ENCODE measurements at places on chromosomes 1 and 21.

DNA sequence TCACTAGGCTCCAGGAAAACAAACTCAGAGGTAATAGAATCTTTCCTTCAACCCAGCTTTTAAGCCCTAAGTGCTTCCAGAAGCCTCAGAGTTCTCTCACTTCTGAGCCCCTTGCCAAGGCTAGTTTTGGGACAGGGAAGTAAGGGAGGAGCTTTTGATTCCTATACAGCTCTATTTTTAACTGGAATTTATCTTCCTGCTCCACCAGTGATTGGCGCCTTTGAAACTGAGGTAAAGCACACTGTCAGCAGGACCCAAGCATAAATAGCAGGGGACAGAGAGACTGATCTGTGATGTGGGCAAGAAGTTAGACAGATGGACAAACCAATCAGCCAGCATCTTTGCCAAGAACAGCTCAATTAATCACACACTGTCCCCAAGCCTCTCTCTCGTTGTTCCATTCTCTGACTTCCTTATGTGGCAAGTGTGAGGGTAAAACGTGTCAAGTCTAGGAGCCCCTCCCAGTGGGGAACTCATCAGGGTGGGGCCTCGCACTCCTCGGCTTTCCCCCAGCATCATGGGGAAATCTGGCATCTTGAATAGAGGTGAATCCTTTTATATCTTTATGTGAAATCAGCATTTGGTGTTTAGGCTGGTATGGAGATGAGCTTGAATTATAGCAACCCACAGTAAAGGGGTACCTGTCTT lies 40.2 kb upstream of the MPZL1 start:
- no peak for DNase-seq

GRCh38 chr1:3661631-3662030 lies 9.3 kb downstream of the TP73 start:
- no peak for DNase-seq

DNA sequence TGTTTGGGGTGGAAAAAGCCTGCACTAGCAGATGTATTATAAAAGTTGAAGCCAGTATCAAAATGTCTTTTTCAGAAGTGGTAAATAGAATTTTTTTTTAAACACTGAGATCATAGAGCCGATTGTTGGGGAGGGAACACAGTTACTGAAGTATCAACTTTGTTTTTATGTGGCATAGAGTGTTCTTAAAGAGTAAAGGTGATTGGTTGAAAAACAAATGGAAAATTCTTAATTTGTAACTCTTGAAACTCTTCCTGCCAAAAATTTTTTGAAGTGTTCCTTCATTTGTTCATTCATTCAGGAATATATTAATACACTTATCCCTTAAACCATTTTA lies 83.3 kb downstream of the DISP1 start:
- no peak for DNase-seq

GRCh38 chr1:31959521-31960340 lies 21.6 kb upstream of the PTP4A2 start:
- DNase-seq: no peak

DNA sequence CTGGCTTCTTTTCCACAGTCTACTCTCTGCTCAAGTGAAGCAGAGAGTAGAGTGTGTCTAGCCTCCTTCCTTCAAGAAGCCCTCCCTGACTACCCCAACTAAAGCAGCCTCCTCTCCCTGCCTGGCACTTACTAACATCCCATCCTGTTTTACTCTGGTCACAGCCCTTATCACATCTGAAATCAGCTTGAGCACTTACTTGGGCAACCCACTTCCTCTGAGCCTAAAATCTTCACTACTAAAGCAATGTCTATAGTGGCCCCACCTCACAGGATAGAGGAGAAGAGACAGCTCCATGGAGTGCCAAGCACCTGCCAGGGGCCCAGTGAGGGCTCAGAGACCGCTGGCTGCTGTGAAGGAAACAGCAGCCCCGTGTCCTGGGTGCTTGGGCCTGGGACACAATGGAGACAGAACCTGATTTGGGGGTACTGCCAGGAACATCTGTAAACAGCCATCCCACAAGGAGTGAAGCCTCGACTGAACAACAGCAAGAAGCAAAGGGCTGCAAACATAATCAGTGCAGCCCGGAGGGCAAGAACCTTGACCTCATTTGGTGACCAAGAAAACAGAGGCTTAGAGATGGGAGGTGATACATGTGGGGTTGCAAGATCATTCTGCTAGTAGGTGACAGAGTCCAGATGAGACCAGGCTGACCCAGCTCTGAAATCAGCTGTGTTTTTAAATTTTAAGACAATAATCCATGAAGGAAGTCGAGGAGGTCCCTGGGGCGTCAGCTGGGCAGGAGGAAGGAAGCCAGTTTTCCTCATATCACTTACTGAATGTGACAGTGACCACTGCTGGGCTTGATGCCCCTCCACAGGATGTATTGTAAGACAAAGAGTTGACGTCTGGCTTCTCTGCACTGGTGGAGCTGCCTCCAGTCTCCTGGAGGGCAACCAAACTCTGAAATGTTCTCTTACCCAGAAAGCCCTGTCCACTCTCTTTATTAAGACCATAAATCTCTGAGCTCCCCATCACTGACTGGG lies 710.6 kb downstream of the MATN1 start:
- no peak for DNase-seq

GRCh38 chr1:31976401-31976800 lies 37.3 kb upstream of the KHDRBS1 start:
- DNase-seq: no peak

GRCh38 chr1:19179597-19180264 lies 30.3 kb downstream of the UBR4 start:
- no peak for DNase-seq

DNA sequence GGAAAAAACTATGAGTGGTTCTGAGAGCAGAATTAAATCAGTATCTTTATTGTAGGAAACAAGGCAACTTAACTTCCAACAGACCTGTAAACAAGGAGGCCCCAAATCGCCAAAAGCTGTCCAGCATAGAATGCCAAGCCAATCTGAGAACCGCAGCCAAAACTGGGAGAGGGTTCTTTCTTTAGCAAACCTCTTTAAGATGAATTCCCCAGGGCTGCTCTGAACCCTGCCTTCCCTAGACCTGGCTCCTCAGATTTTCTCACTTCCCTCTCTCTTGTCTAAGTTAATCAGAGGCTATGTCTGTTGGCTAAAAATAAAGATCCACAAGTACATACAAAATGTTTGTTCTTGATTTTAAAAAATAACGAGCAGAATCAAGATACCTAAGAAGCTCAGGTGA lies 141.4 kb downstream of the SMYD3 start:
- DNase-seq: no peak

- peak; percentile 100 for DNase-seq
Observed at GRCh38 chr1:234997201-234997895, 131.3 kb downstream of the TOMM20 start.

DNA sequence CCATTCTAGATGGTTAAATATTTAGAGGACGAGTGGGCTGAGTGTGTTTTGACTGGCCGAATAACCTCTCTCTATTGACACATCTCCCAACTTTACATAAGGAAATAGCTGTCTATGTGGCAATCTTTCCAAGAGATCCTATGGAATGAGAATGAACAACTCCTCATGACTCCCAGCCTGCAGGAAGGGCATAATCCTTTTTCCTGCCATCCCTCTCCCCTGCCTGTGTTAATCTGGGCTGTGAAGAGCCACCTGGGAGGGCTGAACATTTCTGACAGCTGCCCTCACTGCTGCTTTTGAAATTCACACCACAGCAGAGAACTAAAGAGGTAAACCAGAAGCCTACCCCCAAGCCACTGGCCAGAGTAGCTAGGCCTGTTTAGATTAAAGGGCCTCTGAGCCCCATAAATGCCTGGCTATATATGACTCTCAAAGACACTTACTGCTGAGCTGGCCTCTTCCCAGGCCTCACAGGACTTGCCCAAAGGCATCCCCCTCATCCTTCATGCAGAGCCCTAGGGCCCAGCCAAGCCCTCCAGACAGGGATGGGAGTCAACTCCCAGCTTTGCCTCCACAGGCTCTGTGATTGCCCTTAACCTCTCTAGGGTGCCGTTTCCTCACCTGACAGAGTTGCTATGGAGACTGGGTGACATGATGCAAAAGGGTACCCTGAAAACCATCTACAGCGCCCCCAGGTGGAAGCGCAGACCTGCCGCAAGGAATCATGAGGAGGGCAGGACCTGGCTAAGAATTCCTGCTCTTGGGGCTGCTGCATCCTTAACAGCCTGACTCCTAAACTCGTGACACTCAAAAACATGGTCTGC lies 42.0 kb upstream of the LDLRAP1 start:
- DNase-seq: no peak

GRCh38 chr1:90486996-90487395 lies 230.1 kb downstream of the BARHL2 start:
- no peak for DNase-seq

GRCh38 chr1:5515501-5515900 lies 476.7 kb downstream of the NPHP4 start:
- no peak for DNase-seq

GRCh38 chr1:58346036-58346355 lies 200.5 kb downstream of the OMA1 start:
- no peak for DNase-seq

- no peak for DNase-seq
Observed at GRCh38 chr1:110185181-110185580, 24.9 kb upstream of the KCNC4 start.

DNA sequence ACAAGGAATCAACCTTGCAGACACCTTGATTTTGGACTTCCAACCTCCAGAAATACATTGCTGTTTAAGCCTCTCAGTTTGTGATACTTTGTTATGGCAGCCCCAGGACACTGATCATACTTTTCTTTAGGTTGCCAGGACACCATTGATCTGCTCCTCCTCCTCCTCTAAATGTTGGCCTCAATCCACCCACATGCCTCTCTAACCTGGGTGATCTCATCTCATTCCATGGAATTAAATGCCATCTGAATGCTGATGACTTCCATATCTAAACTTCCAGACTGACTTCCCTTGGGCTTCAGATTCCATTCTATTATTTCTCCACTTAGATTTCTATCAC lies 7.4 kb upstream of the PPP1R15B start:
- DNase-seq: no peak

GRCh38 chr1:216222288-216222687 lies 201.0 kb downstream of the USH2A start:
- no peak for DNase-seq

GRCh38 chr1:222935239-222935900 lies 120.5 kb downstream of the DISP1 start:
- no peak for DNase-seq

DNA sequence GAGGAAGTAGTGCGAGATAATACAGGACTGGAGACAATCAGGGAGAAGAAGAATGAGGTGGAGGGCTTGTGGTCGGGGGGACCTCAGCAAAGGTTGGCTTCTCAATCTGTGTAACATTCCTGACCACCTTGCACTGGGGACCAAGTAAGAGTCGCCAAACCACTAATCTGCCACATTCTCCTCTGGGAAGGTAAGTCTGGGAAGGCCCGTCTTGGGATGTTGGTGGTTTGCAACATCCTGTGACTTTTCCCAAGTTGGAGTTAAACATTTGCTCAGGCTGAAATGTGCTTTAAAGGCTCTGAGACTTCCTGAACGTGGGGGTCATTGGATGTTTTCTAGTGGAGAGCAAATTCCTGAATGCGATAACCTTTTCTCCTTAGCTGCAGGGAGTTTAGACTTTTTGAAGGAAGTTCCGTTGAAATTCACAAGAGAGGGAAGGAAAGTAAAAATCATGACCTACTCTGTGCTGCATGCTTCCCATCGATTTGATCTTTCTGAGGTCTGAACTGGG lies 325.9 kb downstream of the RPS6KC1 start:
- no peak for DNase-seq

- no peak for DNase-seq
Observed at GRCh38 chr21:14968029-14968428, 96.8 kb downstream of the NRIP1 start.

GRCh38 chr1:115717541-115717940 lies 51.0 kb downstream of the CASQ2 start:
- DNase-seq: no peak

GRCh38 chr1:209853676-209854075 lies 25.9 kb downstream of the UTP25 start:
- DNase-seq: no peak

GRCh38 chr1:167763525-167764220 lies 41.9 kb downstream of the MPZL1 start:
- no peak for DNase-seq

DNA sequence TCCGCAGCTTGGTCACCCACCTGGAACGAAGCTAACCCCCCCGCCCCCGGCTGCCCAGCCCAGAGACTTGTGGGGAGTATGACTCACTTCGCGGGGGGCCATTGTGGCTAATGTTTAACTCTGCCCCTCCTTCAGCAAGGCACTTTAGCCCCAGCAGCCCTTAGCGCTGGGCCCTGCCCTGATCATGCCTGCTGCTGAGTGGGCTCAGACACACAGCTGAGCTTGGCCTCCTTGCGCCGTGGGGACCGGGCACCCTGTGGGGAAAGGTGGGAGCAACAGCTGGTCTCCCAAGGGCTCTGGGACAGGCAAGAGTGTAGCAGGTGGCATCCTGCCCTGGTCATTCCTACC lies 6.3 kb upstream of the LAD1 start:
- DNase-seq: no peak

GRCh38 chr1:102593276-102593675 lies 515.0 kb downstream of the COL11A1 start:
- DNase-seq: no peak

- DNase-seq: no peak
Observed at GRCh38 chr1:113190078-113190477, 117.1 kb downstream of the LRIG2 start.

- DNase-seq: no peak
Observed at GRCh38 chr1:221633841-221634409, 108.0 kb downstream of the DUSP10 start.

- DNase-seq: no peak
Observed at GRCh38 chr1:75797273-75797588, 549 bp downstream of the MSH4 start.

DNA sequence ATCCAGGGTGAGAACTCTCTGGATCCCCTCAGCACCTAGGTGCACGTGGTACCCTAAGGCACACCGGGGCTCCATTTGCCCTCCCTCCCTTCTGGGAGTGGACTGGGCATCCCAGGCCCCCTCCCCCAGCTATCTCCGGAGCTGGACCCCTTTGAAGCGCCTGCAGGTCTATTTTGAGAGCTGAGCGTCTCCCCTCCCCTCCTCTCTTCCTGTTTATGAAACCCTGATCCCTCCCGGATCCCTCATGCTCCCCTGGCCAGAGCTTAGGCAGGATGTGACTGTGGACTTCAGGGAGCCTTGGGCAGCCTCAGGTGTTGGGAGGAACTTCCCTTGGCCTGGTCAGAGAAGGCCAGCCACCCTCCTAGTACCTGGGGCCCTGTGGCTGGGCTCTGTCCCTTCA lies 10.2 kb downstream of the RPS6KA1 start:
- DNase-seq: no peak

GRCh38 chr1:182426442-182427430 lies 23.2 kb upstream of the RGSL1 start:
- no peak for DNase-seq

DNA sequence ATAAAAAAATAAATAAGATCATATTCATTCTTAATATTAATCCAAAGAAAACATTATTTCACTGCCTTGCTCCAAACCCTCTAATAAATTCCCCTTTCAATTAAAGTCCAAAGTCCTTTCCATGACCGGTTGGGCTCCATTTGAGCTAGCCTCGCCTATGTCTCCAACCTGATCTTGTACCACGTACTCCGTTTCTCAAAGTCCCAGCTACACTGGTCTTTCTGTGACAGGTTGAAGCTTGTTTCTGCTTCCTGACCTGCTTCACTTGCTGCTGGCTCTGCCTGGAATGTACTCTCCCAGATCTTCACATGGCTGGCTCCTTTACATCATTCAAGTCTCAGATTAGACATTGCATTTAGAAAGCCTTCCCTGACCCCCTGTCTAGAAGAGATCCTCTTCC lies 16.4 kb downstream of the RPL5 start:
- no peak for DNase-seq

Measured in smooth muscle cell of the brain vasculature (primary cell).